ENCODE measurements at places on chromosomes 3 and 15. TPM values are rescaled to one million over a fixed set of nuclear protein-coding genes. Genes with fewer than 3 reads are reported as not detected.

Gene BLM
- total RNA-seq = 2.4 TPM

Gene SERINC4
- total RNA-seq = not detected

Gene RUBCN
- total RNA-seq = 8.7 TPM

Gene NPAP1
- not detected for total RNA-seq

Gene TUSC7
- total RNA-seq = not detected

Gene EHHADH
- total RNA-seq = 2.1 TPM

Gene GOLGA6L4
- total RNA-seq = 1.0 TPM

Gene TXNRD3
- 6.0 TPM for total RNA-seq

Gene LSAMP
- total RNA-seq = not detected

Gene MKRN2
- total RNA-seq = 31.2 TPM

Gene ACTRT3
- total RNA-seq = 4.3 TPM

Gene GOLGA8R
- total RNA-seq = 1.9 TPM

Gene RTP1
- total RNA-seq = not detected

Gene PRR20G
- total RNA-seq = not detected

Gene PRICKLE2
- 5.9 TPM for total RNA-seq

Gene CHCHD4
- total RNA-seq = 14.3 TPM

Gene EXOSC7
- total RNA-seq = 60.0 TPM

All from endothelial cell of coronary artery (primary cell).